ENCODE measurements at places on chromosomes 1 and 21.

DNA sequence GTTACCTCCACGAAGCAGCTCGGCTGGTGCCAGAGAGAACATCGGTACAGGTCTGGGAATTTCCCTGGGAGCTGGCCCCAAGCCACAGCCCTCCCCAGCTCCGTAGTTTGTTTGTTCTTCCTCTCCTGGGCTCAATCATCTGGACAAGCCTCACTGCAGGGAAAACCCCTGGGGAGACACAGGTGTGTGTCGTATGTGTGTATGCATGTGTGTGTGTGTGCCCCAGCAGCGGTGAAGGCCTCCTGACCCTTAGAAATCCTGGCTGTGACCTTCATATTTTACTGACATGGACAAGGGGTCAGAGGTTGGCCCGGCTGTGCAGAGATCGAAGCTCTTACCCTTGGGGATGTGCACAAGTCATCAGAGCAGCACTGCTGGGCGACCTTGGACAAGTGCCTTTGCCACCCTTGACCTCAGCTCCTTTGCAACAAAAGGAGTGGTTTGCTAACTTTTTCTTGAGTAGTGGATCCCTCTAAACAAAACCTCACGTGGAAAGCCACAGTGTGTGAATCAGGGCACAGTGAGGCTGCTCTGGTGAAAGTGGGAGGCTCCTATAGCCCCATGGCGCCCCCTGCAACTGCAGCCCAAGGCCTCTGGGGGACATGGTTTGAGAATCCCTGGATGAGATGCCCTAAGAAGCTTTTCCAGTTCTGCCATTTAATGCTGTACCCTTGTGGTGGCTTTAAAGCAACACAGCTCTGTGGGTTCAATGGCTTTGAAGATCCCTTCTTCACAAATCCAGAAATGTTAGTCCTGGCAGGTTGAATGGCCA lies 12.3 kb upstream of the IL22RA1 start:
- H3K4me1 ChIP-seq, result peaks cover 9% of the 10 kb centered on the region
- peaks cover 6% of the 10 kb centered on the region for H3K27me3 ChIP-seq
- no peak overlapping the region for H3K4me3 ChIP-seq
- H3K27ac ChIP-seq, result no peak overlapping the region
- no peaks in the 10 kb centered on the region for H3K36me3 ChIP-seq

DNA sequence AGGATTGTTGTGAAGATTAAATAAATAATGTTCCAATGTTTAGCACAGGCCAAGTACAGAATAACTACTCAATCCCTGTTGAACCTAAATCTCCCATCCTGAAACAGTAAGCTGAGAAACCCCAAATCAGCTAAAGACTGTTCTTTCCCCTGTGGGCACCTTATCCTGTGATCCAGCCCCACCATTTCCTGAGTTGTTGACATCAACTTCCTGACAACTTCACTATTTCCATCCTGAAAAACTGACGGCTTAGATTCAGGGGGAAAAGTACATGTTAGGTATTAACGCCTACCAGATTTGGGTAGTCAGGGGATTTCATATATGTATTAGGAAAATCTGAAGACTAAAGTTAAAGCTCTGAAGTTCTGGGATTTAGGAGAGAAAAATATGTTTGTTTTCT lies 51.7 kb upstream of the PALMD start:
- no peaks in the 10 kb centered on the region for H3K27me3 ChIP-seq
- no peaks in the 10 kb centered on the region for H3K36me3 ChIP-seq
- no peak overlapping the region for H3K4me3 ChIP-seq
- H3K4me1 ChIP-seq, result no peaks in the 10 kb centered on the region

GRCh38 chr1:17687145-17687544 lies 68.0 kb upstream of the ACTL8 start:
- no peaks in the 10 kb centered on the region for H3K27me3 ChIP-seq
- DNase-seq, result no peak
- H3K4me1 ChIP-seq, result no peaks in the 10 kb centered on the region
- no peak overlapping the region for H3K27ac ChIP-seq

- H3K4me3 ChIP-seq, result no peak overlapping the region
- H3K27ac ChIP-seq, result no peak overlapping the region
- H3K4me1 ChIP-seq, result peaks cover 15% of the 10 kb centered on the region
- DNase-seq, result peak; percentile 80
- no peaks in the 10 kb centered on the region for H3K36me3 ChIP-seq
- no peaks in the 10 kb centered on the region for H3K27me3 ChIP-seq
These were observed 87.9 kb upstream of the LYST start for GRCh38 chr1:235954306-235955283.

DNA sequence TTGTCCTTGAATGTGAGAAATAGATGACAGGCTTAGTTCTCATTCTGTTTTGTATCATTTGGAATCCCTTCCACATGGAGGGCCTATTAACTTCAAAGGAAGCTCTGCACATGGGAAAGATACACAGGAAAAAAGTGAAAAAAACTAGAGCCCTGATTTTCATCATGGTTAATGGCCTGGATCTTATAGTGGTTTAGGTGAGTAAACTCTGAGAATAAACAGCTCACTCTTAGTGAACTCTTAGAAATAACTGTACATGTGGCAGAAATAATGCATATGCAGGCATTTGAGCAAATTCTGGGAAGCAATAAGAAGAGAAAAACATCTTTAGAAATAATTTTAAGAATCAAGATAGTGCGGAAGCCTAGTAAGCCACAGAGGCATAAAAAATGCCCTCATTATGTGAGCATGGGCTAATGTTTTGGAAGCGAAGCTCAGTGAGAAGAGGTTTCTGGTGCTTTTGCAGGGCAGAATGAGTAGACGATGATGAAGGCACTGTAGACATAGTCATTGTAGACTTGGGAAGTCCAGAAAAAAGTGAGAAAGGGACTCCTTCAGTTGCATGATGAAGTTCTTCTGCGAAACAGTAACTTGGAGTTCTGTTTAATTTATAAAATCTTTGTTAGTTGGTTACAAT lies 279.9 kb downstream of the DNM3 start:
- H3K36me3 ChIP-seq, result no peaks in the 10 kb centered on the region
- H3K27me3 ChIP-seq, result no peaks in the 10 kb centered on the region
- H3K4me3 ChIP-seq, result no peak overlapping the region
- H3K27ac ChIP-seq, result no peak overlapping the region

DNA sequence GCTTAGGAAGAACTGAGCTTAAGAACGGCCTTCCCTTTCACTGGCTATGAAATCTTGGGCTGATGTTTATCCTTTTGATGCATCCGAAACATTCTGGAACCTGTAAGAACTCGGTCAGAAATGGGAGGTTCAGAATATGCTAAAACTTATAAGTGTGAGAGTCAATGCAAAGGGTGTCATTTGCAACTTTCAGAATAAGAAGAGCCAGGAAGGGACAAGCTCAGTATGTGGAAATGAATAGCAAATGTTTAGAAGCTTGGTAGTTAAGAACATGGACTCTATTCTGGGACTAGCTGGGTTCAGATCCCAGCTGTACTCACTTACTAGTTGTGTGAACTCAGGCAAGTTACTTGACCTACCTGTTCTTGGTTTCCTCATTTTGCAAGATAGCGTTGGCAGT lies 234.1 kb downstream of the OMA1 start:
- no peaks in the 10 kb centered on the region for H3K4me1 ChIP-seq
- DNase-seq, result no peak
- H3K36me3 ChIP-seq, result no peaks in the 10 kb centered on the region
- H3K27me3 ChIP-seq, result no peaks in the 10 kb centered on the region
- H3K27ac ChIP-seq, result no peak overlapping the region

- H3K27ac ChIP-seq, result no peak overlapping the region
- peaks cover 9% of the 10 kb centered on the region for H3K4me1 ChIP-seq
- no peak overlapping the region for H3K4me3 ChIP-seq
- no peaks in the 10 kb centered on the region for H3K36me3 ChIP-seq
- no peaks in the 10 kb centered on the region for H3K27me3 ChIP-seq
These were observed 239.3 kb downstream of the NPHP4 start for GRCh38 chr1:5752746-5753548.

- no peaks in the 10 kb centered on the region for H3K36me3 ChIP-seq
- no peak overlapping the region for H3K27ac ChIP-seq
- H3K4me1 ChIP-seq, result no peaks in the 10 kb centered on the region
- H3K4me3 ChIP-seq, result no peak overlapping the region
- DNase-seq, result no peak
- no peaks in the 10 kb centered on the region for H3K27me3 ChIP-seq
These were observed 322.2 kb upstream of the BEND5 start for GRCh38 chr1:49098866-49099265.

GRCh38 chr1:17689011-17689410 lies 66.1 kb upstream of the ACTL8 start:
- H3K36me3 ChIP-seq, result peaks cover 21% of the 10 kb centered on the region
- no peaks in the 10 kb centered on the region for H3K27me3 ChIP-seq
- no peak for DNase-seq
- no peaks in the 10 kb centered on the region for H3K4me1 ChIP-seq

GRCh38 chr1:109821831-109822745 lies 58.4 kb upstream of the EPS8L3 start:
- peaks cover 76% of the 10 kb centered on the region for H3K4me1 ChIP-seq
- no peak overlapping the region for H3K4me3 ChIP-seq
- no peak for DNase-seq
- H3K36me3 ChIP-seq, result no peaks in the 10 kb centered on the region
- H3K27me3 ChIP-seq, result no peaks in the 10 kb centered on the region

GRCh38 chr1:153561466-153561985 lies 4.1 kb downstream of the S100A2 start:
- H3K4me3 ChIP-seq, result no peak overlapping the region
- no peaks in the 10 kb centered on the region for H3K27me3 ChIP-seq
- peaks cover 16% of the 10 kb centered on the region for H3K4me1 ChIP-seq
- DNase-seq, result peak; percentile 48
- no peak overlapping the region for H3K27ac ChIP-seq

DNA sequence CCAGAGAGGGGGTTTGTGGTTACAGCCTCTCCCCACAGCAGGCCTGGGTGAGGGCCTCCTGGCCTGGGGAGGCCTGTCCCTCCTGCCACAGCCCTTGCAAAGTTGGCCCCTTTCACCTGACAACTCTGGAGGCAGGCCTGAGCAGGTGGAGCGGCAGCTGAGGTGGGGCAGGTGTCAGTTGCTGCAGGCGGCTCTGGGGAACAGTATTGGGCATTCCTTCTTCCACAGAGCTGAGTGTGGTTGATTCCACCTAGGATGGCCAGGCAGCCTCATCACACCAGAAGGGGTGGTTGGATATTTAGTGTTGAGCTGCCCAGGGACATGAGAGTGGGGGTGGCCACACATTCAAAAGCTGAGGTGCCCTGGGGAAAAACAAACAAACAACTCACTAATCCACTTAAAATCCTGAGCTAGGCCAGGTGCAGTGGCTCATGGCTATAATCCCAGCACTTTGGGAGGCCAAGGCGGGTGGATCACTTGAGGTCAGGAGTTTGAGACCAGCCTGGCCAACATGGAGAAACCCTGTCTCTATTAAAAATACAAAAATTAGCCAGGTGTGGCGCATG lies 31.1 kb downstream of the PIGP start:
- no peak overlapping the region for H3K27ac ChIP-seq
- H3K27me3 ChIP-seq, result no peaks in the 10 kb centered on the region
- H3K4me3 ChIP-seq, result no peak overlapping the region
- peaks cover 4% of the 10 kb centered on the region for H3K4me1 ChIP-seq

DNA sequence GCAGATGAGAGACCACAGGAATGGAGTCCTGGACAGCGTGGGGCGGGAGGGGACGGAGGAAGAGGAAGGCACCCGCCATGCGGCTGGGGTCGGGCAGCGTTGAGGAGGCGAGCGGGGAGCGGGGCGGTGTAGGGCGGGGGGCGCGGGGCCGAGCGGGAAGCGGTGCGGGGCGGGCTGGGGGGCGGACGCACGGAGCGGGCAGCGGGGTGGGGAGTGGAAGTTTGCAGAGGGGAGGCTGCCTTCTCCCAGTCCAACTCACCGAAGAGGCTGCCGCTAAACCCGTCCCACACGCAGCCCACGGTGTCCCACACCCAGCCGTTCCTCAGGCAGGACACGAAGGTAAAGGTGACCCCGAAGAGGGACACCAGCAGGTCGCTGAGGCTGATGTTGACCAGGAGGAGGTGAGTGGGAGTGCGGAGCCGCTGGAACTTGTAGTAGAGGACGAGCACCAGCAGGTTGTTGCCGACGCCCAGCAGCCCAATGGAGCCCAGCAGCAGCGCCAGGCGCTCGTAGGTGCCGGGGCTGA lies 483 bp downstream of the CHML start:
- H3K36me3 ChIP-seq, result peaks cover under 1% of the 10 kb centered on the region
- H3K4me3 ChIP-seq, result peak overlapping the region; percentile 82
- peaks cover 16% of the 10 kb centered on the region for H3K4me1 ChIP-seq

DNA sequence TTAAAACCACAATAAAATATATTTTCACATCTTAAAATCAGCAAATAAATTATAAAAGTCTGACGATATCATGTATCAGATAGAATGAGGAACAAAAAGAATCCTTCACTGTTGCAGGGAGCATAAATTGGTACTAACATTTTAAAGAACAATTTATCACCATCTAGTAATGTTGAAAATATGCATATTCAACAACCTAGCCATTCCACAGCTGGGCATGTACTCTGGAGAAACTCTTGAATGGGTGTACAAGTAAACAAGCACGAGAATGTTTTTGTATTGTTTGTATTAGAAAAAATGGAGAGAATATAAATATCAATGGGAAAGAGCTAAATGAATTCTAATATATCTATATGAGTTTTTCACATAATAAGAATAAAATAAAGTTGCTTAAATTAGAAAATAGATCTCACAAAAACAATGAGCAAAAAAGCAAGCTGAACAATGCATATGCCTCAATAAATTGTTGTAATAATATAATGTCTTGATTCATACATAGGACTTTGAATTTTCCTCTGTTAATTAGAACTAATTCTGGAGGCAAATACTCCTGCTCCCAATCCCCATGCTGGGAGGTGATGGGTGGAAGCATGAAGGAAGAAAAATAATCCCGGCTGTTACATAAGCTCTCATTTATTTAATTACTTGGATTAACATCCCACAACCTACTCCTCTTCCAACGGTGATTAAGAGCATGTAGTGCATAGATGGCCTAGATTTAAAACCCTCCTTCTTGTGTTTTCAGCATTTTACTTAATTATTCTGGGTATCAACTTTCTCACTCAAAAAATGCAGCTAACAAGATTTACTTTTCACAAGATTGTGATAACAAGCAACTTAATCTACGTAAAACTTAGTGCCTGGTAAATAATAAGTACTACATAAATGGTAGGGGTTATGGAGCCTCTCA lies 5.5 kb upstream of the FMO2 start:
- no peak for DNase-seq
- H3K36me3 ChIP-seq, result no peaks in the 10 kb centered on the region
- no peaks in the 10 kb centered on the region for H3K27me3 ChIP-seq
- H3K27ac ChIP-seq, result peak overlapping the region; percentile 20
- H3K4me3 ChIP-seq, result no peak overlapping the region

DNA sequence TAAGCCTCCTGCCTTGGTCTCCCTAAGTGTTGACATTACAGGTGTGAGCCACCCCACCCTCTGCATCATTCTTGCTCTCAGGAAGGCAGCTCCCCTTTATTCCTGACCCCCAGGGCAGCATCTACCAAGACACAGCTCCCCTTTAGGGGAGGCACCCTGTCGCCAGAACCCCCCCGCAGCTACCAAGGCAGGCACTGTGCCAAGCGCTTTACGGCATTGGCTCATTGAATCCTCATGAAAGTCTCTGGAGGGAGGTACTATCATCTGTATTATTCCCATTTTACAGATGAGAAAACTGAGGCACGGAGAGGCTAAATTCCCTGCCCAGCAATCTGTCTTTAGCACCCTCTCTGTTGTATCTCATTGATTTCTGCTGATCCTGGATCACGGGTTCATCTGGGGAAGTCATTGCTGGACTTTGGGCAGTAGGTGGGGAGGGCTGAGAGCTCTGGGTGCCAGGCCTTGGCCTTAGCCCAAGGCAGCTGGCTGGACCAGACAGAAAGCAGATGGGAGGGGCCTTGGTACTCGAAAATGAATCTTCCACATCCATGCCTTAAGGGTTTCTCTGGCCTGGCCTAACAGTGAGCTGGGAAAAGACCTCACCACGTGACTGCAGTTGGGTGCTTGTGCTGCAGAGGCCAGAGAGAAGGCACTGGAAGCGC lies 5.9 kb downstream of the PLOD1 start:
- H3K4me1 ChIP-seq, result peaks cover 3% of the 10 kb centered on the region
- H3K27me3 ChIP-seq, result no peaks in the 10 kb centered on the region
- no peaks in the 10 kb centered on the region for H3K36me3 ChIP-seq
- no peak overlapping the region for H3K27ac ChIP-seq
- DNase-seq, result no peak

All from upper lobe of right lung (tissue), 1 donor.